ENCODE measurements at places on chromosomes 7 and 10. TPM values are rescaled to one million over a fixed set of nuclear protein-coding genes. Genes with fewer than 3 reads are reported as not detected.

DNA sequence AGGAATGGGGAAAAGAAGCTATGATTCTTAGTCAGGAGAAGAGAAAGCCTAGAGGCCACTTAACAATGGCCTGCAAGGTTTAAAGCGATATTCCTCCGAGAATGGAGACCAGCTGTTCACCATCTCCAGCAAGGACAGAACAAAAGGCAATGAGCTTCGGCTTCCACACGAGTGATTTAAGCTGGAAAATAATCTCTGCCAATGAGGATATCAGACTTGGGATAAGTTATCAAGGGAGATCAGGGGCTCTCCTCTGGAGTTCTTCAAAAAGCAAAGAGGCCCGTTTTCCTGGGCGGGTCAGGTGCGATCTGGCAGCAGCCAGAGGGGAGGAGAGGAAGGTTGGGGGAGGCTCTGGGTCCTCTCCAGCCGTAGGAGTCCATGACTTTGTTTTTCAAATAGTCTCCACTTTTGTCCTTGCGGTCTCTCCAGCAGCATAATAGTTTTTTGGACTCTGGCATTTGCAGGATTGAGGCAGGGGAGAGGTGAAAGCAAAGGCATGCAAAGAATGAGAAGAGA, 211.3 kb downstream of the SKIDA1 start:
- no peak for DNase-seq

The GPR37 gene
- 2.2 TPM for total RNA-seq

- no peak for DNase-seq
Observed at GRCh38 chr7:96558530-96558929, 151.1 kb downstream of the SEM1 start.

The NKX1-2 gene
- total RNA-seq: 3.4 TPM

The ABCB1 gene
- total RNA-seq: 1.8 TPM

DNA sequence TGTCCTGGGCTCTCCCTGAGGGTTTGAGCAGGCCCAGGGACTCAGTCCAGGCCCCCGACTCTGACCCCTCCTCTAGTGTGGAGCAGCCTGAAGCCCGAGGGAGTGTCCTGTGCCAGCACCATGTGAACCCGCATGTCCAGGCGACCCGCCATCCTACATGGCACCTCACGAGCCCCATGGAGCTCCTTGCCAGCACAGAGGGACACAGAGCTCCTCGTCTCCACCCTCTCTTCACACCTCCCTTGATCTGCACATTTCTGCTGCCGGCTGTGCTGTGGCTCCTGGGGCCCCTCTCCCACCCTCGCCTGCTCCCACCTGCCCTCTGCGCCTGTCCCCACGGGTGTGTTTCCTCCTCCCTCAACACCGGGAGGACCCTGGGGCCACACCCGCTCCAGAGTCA, 103.5 kb downstream of the ADARB2 start:
- no peak for DNase-seq

DNA sequence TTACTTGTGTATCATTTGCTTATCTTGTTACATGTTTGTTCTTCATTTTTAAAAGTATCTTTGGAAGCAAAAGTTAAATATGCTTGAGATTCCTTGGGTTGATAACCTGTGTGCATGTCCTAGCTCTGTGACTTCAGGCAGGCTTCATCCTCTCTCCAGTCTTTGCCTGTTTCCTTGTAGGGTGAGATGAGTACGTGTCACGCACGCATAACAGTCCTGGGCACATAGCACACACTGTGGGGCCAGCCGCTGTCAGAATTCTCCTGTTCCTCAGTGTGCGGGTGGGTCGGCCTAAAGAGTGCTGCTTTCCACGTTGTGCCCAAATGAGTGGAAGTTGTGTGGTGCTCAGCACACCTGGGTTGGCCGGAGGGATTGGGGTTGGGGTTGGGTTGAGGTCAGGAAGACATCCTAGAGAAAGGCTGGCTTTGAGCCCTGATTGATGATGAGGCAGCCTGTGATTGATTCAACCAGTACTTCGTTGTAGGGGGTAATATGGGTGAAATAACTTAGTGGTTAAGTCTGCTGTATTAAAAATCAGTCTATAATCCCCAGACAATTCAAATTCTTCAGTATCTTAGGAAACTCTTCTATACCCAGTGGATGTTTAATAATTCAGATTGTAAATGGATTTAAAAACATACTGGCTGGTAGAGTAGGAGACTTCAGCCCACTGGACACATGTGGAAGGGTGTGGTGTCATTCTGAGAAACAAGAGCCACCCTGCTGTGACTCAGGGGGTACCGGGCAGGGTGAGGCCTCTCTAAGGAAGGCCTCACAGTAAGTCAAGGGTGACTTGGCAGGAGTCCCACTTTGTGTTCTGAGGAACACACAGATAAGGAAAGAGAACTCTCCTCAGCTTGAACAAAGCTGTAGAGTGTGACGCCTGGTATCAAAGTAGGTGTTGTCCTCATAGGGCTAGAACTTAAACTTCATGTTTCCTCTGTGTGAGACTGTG, 54.8 kb downstream of the DAGLB start:
- DNase-seq: peak; percentile 69

The C7orf57 gene
- 0.15 TPM for total RNA-seq

The CUL2 gene
- 36.1 TPM for total RNA-seq

DNA sequence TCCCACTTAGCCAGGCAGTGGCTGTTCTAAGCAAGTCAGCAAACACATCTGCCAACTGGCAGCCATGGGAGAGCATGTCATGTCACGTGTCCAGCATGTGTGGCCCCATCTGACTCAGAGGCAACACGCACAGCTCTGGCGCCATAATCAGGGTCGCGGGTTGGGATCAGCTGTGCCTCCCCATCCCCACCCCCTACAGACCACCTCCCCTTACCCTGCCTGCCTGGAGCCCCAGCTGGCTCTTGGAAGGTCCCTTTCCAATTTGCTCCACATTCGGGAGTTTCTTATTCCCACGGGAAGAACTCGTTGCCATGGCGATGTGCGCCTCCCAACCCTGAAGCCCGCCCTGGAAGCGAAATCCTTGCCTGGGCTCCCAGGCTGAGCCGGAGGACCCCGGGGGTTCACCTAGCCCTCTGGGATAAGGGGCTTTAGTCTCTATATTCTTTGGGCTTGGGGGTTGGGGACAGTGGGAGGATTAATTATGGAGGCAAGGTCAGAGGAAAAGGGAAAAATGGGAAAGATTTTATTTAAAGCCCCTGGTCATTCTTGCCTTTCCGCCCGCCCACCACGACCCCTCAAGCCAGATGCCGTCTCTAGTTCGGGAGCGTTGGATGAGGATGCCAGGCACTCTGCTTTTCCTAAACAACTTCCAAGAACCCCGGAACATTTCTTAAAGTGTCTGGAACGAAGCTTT, 283.7 kb downstream of the ZEB1 start:
- DNase-seq: no peak

GRCh38 chr10:59276919-59277318, 85.4 kb downstream of the FAM13C start:
- DNase-seq: no peak

- DNase-seq: no peak
Observed at GRCh38 chr7:117810642-117811512, 62.4 kb downstream of the CTTNBP2 start.

The CALML3 gene
- total RNA-seq: not detected
